Lower leg skin (tissue), 4 donors: ENCODE measurements at places on chromosomes 11 and 22. TPM values are rescaled to one million over a fixed set of nuclear protein-coding genes. Genes with fewer than 3 reads are reported as not detected.
A peak's percentile ranks its signal among the peaks of the same experiment; 100 is the strongest.

CABP2 gene
- not detected for total RNA-seq

DNA sequence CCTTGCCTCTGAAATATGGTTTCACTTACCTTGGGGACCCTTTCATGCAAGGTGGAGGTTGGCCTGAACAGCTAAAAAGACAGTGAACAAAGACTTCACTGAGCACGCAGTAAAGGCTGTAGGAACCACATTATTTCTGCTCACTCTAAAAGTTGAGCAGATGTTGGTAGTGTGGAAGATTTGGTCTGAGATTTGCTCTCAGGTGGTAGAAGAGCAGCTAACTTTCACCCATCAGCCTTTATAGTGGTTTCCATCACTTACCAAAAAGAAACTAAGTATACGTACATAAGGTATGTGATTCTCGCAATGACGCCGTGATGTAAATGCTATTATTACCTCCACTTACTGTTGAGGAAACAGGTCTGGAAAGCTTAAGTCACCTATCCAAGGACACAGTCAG, 47.3 kb downstream of the PRR5L start:
- DNase-seq = no peak

- DNase-seq = no peak
Observed at GRCh38 chr22:17803609-17804270, 29.5 kb upstream of the BID start.

LRRC4C gene
- total RNA-seq = not detected

GRCh38 chr11:32792948-32793475, 1.4 kb downstream of the CCDC73 start:
- peak; percentile 89 for DNase-seq

- no peak for DNase-seq
Observed at GRCh38 chr11:22190827-22191463, 1.9 kb upstream of the ANO5 start.

DNA sequence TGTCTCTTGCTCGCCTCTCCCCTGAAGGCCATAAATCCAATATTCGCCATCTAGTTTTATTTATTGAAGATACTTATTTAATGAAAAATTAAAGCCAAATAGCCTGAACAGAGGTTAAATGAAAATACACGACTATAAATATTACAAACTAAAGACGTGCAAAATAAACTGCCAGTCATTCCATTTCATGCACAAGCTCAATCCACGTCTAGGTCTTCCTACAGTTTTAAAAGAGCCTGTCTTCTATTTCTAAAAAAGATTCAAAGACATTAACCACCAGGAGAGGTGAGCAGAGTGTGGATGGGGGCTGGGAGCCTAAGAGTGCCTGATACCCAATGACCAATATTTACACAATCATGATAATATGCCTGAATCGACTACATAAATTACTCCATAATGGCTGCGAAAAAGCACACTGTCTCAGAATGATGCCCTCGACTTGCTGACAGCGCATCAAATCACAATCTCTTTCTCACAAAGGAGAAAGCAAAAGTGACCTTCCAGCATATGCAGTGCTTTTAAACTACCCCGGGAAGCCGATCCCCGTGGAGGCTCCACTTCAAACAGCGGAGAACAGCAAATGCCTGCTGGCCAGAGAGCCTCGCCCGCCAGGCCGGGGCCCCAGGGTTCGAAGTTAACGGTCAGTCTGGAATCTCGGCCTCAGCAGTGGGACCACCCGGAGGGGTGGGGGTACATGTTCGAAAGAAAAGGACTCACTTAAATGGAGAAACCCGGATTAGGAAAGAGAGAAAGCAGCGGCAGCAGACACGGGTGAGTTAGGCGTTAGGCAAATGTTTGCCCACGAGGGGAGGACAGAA, 1.7 kb downstream of the FCHSD2 start:
- no peak for DNase-seq

RPS6KB2 gene
- 264 TPM for total RNA-seq

DNA sequence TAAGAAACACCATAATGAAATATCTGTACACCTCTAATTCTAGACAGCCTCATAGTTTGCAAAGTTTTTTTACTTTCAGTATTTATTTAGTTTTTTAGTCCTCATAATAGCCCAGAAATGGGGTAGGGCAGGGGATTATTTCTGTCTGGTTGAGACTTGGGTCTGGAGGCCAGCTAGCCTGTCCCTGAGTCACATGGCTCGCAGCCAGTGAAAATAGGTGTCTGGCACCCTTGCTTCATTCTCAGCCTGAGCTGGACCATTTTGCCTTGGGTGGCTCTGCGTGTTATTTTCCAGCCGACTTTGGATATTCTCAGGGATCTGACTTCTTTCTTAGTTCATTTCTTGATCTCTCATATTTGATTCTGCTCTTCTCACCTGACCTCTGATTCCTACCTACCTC, 123.9 kb upstream of the NARS2 start:
- DNase-seq = no peak

DNA sequence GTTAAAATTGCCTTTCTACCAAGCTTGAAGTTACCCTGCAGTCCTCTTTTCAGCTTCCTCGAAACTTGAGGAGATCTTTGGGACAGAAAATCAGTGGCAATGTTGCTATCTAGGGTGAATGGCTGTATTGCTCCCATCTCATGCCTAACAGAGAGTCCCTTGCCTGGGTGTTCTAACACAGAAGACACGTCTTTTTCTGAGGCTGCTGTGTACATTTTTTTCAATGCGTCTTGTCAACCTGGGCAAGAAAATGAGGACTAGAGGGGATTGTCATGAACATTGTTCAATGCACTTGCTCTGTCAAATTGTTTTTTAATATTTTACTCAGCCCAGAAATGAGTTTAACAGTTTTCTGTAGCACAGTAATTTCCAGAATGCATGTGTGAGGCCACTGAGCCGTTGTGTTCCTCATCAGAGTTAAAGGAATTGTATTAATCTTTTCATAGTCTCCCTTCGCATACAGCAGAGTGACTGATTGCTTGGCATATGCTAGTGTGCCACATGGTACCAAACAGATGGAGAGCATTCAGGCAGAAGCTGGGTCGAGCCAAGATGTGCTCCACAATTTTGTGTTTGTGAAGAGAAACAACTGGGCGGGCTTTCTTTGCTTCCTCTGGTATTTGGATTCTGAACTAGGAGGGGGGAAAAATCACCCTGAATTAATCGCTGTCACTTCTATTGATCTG, 86.0 kb downstream of the CASP12 start:
- no peak for DNase-seq

C11orf52 gene
- 16.1 TPM for total RNA-seq

CFL1 gene
- 417 TPM for total RNA-seq

- DNase-seq = peak; percentile 97
Observed at GRCh38 chr11:65422633-65423515, at the start of gene NEAT1. Gene NEAT1, plus strand, starts transcription at chr11:65422798.

GRCh38 chr11:112649856-112650255, 311.4 kb upstream of the NCAM1 start:
- DNase-seq = no peak

GAB2 gene
- 32.8 TPM for total RNA-seq

HTR3B gene
- not detected for total RNA-seq

KRTAP5-7 gene
- total RNA-seq = not detected

DNA sequence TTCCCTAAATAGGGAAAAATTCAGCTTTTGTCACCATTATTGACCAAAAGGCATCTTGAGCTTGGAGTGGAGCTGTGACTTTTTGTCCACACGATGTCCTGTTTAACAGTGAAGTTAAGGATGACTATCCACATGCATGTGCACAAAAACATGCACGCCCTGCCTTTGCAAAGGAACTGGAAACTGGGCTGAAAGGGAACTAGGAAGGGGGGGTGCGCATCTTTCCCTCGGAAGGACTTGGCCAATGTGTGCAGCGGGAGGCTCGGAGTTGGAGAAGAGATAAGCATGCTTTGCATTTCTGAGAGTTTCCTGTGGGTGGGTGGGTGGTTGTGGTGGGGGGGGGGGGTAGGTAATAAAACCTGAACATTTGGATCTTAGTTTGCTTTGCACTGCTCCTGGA, 411 bp upstream of the KIRREL3 start:
- DNase-seq = no peak

GRCh38 chr11:13259374-13259773, 18.2 kb upstream of the BMAL1 start:
- DNase-seq = no peak

DNA sequence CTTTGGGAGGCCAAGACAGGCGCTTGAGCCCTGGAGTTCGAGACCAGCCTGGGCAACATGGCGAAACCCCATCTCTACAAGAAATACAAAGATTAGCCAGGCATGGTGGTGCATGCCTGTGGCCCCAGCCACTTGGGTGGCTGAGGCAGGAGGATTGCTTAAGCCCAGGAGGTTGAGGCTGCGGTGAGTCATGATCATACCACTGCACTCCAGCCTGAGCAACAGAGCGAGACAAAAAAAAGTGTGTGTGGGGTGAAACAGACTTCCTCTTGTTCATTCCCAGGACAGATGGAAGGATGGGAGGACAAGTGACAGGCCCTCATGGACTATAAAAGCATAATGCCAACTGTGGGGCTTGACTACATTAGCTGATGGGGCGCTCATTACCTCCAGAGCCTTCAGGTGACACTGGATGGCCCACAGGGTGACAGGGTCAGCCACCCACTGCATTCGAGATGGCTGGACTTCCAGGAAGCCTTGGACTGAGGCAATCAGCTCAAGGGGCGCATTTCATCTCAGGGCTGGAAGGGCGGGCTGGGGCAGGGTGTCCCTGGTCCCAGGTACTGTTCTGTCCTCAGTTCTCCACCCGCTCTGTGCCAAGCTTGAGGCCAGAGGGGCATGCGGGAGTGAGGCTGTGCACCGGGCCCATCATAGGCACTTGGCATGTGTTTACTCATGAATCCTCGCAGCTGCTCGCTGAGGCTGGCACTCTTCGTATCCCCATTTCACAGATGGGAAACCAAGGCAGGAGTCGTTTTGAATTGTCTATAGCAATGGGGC, 12.5 kb downstream of the NPTXR start:
- no peak for DNase-seq

GRCh38 chr11:95392644-95393043, 161.6 kb upstream of the SESN3 start:
- no peak for DNase-seq

ADM2 gene
- total RNA-seq = not detected

ATG16L2 gene
- total RNA-seq = 87.5 TPM

DNA sequence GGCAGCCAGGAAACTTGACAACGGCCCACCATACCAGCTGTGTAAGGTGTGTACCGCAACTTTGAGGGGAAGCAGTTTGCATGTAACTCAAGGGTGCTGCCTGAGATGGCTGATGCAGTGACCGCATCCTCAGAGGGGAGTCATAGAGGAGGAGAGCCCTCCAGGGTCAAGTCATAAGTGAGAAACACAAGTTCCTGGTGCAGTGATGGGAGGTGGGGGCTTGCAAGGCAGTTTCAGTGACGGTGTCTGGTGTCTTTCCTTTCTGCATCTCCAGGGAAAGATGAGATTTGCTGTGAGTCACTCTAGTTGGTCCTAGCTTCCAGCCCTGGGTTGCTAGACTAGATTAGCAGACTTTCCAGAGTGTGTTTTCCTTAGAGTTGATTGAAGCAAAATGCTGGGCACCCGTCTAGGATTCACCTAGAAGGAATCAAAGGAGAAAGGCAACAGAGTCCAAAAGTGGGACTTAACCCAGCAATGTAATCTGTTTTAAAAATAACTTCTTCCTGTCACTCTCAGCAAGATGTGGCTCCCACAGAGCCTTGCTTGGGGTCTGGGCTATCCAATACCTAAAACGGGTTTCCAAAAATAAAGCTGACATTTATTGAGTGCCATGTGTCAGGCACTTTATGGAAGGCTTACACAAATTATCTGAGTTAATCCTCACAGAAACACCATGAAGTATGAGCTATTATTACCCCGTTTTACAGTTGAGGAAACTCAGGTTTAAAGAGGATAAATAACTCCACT, 265.4 kb upstream of the PLET1 start:
- DNase-seq = no peak

- no peak for DNase-seq
Observed at GRCh38 chr22:29116397-29117123, 43.7 kb downstream of the KREMEN1 start.

GRCh38 chr11:19525276-19525675, 187.4 kb upstream of the NAV2 start:
- DNase-seq = no peak

DNA sequence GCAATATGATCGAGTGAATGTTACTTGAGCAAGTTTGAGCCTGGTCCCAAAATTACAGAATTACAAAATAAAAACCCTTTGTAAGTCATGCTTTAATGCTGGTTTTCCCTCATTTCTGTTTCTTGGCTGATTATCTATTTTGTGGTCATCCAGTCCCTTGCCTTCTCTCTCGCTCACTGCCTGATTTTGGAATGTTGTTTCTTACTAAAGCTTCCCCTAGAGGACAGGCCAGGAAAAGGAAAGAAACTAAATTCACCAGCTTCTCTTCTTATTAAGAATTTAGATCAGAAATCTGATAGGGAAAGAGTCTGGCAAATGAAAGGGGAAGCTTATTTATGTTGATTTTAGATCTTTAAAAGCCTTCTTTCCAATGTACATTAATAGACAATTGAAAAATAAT, 16.6 kb upstream of the BDNF start:
- DNase-seq = no peak

- no peak for DNase-seq
Observed at GRCh38 chr11:60657888-60658287, 41.5 kb upstream of the MS4A8 start.

RAB39A gene
- total RNA-seq = not detected

LDLRAD3 gene
- 29.0 TPM for total RNA-seq

GRCh38 chr22:48389916-48390315, 1437.8 kb downstream of the BRD1 start:
- peak; percentile 70 for DNase-seq

DNA sequence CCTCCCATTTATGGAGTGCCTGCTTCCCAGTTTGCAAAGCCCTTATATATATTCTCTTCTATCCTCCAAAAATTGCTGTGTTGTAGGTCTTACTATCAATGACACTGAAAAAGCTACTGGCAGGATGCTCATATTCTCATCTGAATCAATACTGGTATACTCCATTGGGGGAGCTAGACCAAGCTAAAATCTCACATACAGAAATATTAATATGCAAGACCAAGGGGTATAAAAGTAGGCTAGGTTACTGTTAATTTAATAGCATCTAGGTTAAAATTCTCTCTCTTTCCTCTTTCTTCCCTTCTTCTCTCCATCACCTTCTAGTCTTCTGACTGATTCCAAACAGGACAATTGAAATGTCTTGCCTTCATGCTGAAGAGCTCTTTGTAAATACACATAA, 17.1 kb upstream of the BDNF start:
- DNase-seq = no peak
